ENCODE measurements at places on chromosomes 4 and X. TPM values are rescaled to one million over a fixed set of nuclear protein-coding genes. Genes with fewer than 3 reads are reported as not detected.

Gene NAP1L2
- total RNA-seq, result not detected

Gene PNMA6E
- total RNA-seq, result not detected

Gene RTL9
- total RNA-seq, result not detected

Gene CTAG2
- total RNA-seq, result not detected

Gene VCX2
- total RNA-seq, result not detected

DNA sequence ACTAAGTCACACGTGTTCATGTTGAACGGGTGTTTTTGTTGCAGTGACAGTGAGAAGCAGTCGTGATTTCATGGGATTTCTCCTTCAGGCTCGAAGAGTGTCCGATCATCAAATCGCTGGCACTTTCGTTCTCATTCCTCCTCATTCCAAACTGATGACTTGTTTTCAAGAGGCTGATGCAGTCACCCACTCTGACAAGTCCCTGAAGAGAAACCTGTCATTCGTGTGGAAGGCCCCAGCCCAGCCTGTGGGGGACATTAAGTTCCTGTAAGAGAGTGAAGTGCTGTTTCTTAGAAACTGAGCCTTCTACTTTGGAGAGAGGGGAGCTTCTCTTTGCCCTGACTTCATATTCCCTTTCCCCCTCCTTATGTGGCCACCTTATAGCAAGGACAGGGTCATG, 8.0 kb downstream of the REELD1 start:
- no peak for DNase-seq

Data from HT-29 (cell line).